Stimulated activated CD4-positive, alpha-beta T cell treated with anti-CD3 and anti-CD28 coated beads, Interleukin-4, amount 100 ng/mL, for 4 hours (primary cell): ENCODE measurements at places on chromosomes 3 and 15.

DNA sequence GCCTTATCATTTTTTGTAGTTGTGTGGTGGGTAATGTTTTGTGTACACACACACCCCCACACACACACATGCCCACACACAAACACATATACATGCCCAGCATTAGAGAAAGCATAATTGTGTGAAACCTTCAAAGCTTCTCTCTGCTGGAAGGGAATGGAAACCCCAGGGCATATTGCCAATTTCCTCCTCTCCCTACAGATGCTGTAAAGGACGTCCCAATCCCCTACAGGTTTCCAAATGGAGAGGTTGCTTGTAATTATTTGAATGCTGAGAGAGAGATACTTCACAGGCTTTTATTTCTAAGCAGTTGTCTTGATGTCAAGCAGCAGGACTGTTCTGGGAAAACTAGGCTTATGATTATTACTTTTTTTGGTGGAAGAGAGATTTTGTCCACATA lies 23.0 kb upstream of the CCK start:
- no peak for DNase-seq

DNA sequence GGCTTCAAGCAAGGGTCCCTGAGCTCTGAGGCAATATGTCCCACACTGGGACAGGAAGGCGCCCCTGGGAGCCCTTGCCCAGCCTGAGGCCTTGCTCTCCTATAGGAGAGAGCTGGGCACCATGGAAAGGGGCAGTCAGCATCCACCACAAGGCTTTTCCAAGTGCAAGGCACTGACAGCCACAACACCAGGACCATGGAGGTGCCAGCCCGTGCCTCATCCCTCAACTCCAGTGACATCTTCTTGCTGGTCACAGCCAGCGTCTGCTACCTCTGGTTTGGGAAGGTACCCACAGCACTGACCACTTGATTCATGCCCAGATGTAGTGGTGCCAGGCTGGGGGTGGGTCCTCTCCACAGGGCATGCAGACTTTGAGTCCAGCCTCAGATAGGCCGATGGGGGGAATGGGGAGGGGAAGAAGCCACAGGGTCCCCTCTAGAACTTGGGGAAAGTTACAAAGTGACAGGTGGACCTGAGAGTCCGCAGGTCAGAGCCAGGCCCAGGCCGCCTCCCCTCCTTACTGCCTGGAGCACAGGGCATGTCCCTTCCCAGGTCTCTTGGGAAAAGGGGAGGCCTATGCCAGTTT lies 11.8 kb downstream of the VILL start:
- DNase-seq: no peak

GRCh38 chr3:191631496-191631895 lies 170.5 kb downstream of the PYDC2 start:
- no peak for DNase-seq

DNA sequence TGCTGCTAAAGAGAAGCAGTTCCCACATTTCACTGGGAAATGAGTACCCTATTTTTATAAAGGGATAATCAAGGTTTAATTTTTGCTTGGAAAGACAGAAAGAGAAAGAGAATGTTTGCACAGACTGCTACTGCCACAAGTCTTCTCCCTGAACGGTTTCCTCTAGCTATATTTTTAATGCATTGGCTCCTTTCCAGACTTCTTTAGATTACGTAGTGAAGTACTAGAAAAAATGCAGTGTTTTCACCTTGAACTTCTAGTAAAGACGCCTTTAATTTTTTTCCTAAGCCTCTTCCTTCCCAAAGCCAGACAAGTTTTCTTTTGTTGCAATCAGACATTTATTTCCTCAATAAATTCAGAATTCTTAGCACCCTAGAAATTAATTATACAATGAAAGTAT lies 248.3 kb upstream of the CCDC54 start:
- no peak for DNase-seq

- DNase-seq: no peak
Observed at GRCh38 chr15:80752204-80752603, 27.0 kb upstream of the CEMIP start.

DNA sequence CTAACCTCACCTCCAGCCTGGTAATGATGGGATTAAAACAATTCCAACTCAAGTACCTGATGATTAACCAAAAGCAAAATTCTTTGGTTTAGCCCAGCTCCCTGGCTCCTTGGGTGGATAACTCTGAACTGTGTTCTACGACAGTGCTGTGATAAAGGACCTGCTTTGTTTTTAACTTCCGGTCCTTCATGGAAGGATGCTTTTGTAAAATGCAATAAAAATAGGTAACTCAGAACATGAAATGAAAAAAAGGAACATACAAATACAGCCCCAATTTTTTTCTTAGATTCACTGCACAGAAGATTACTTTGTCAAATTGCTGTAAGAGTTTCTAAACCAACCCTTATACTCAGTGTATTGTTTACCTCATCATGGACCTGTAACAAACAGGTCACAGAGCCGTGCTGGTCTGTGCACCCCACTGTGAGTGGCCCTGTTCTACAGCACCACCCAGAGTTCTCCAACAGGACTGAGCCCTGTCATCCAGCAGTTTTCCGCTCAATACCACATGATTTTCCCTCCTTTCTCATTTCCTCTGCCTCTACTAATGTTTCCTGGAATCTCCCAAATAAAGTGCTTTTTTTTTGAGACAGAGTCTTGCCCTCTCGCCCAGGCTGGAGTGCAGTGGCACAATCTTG lies 4.9 kb upstream of the PCYT1A start:
- DNase-seq: no peak

DNA sequence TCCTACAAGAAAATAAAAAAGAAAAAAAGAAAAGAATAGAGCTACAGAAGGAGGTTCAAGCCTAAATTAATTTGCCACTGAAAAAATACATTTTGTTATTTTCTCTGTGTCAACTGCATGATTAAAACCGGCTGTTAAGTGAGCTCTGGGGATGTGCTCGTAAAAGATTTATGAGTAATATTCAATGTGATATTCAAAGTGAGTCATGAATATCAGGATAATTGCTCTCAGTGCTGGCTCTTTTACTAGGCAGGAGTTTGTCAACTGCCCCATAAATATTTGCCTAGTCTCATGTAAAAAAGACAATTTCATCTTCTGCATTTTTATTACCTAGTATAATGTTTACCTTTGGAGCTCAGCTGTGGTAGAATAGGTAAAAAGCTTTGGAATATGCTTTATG lies 78.9 kb downstream of the CDIN1 start:
- DNase-seq: no peak

GRCh38 chr3:5194341-5194740 lies 6.8 kb downstream of the EDEM1 start:
- DNase-seq: no peak

DNA sequence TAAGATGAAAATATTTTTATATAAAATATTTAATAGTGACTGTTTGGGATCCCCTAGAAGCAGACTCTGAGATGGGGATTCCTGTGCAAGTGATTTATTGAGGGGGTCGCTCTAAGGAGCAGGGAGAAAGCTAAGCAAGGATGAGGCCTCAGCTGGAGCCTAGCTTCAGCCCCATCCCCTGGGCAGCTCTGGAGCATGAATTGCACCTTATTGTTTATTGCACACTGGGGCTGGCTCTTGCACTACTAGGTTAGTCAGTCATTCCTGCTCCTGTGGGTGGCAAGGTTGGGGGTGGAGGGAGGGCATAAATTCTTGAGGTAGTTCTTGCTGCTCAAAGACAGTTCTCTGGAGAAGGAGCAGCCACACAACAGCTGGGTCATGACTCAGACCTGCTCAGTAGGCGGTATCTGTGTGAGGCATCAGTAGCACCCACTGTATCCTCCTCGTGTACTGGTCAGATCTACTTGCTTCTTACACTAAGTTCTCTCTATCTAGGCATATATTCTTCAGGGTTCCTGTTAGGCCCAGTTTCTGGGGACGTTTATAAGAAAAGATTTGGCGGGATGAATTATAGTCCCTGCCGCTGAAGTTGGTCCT lies 27.2 kb upstream of the TNFSF10 start:
- DNase-seq: peak; percentile 92

DNA sequence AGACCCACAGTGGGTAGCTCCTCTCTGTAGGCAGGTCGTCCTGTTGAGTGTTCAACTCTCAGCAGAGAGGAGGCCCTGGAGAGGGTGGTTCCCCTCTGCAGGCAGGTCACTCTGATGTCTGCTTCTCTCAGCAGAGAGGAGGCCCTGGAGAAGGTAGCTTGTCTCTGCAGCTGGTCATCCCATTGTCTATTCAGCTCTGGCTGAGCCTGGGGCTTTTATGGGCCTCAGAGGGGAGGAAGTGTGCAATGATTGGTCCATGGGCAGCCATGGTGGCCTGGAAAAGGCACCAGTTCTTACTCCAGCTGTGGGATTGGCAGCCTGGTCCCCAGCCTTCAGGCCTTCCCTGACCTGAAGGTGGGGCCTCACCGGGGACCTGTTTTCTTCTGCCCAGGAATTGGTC lies 52.9 kb downstream of the PPCDC start:
- DNase-seq: no peak

- no peak for DNase-seq
Observed at GRCh38 chr3:32835961-32836360, 18.2 kb downstream of the TRIM71 start.

GRCh38 chr15:48643776-48644466 lies 1.6 kb downstream of the FBN1 start:
- DNase-seq: no peak

GRCh38 chr15:39645976-39646257 lies 65.0 kb downstream of the THBS1 start:
- no peak for DNase-seq

DNA sequence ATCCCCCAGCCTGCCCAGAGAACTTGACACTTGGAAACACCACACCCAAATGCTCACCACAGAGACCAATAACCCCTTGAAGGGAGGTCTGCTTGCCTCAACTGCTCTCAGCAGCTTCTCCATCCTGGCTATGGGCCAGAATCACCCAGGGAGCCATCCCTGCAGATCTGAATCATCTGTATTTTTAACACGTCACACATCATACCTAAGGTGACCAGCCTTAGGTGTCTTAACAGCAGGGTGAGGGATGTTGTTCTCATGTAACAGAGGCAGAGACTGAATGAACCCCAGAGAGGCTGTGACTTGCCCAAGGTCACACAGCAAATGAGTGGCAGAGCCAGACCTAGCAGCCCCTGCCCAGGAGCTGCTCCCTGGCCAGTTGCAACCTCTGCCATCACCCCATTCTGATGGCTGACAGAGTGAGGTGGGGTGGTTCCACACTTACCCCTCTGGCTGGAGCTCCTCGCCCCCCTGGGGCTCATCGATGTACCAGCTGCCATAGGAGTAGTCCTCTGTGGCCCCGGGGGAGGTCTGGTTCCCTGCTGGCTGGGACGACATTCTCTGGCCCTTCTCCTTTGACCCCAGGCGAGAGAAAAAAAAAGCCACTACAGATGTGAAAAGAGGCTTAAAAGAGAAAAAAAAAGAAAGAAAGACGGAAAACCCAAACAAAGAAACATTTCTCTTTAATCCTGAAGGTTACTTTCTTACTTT lies 722 bp downstream of the STRA6 start:
- no peak for DNase-seq

DNA sequence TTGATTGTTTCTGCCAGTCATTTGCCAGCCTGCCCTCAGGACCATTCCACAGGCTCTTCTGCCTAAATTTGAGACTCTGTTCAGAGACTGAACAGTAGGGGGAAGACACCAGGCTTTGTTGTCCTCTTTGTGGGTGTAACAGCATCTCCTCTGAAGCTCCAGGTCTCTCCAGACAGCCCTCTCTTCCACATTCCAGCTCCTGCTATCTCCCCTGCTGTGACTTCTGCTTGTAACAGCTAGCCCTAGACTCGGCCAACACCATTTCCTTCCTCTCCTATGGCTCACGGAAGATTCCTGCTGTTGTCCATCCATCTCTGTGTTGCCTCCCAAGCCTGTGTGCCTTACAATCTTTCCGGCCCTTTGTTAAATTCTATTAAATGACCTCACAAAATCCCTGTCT lies 40.2 kb downstream of the SUCLG2 start:
- no peak for DNase-seq
